ENCODE measurements at places on chromosomes 3 and 15. TPM values are rescaled to one million over a fixed set of nuclear protein-coding genes. Genes with fewer than 3 reads are reported as not detected.

ILDR1 gene
- total RNA-seq, result 3.4 TPM

PAQR9 gene
- 7.9 TPM for total RNA-seq

ACSBG1 gene
- total RNA-seq, result 1.2 TPM

H1-8 gene
- total RNA-seq, result not detected

HIGD2B gene
- not detected for total RNA-seq

CCR5 gene
- 2.2 TPM for total RNA-seq

SLC28A2 gene
- not detected for total RNA-seq

PLSCR2 gene
- total RNA-seq, result not detected

MCCC1 gene
- total RNA-seq, result 14.0 TPM

TNFAIP8L3 gene
- total RNA-seq, result 6.3 TPM

CHL1 gene
- 18.1 TPM for total RNA-seq

ACVR2B gene
- total RNA-seq, result 10.6 TPM

ZNF620 gene
- total RNA-seq, result 2.4 TPM
